K562 (cell line): ENCODE measurements at places on chromosomes 2 and 18. TPM values are rescaled to one million over a fixed set of nuclear protein-coding genes. Genes with fewer than 3 reads are reported as not detected.

- no peak for DNase-seq
Observed at GRCh38 chr18:22624176-22624575, 206.5 kb upstream of the CTAGE1 start.

GRCh38 chr2:181411105-181411849, 45.9 kb upstream of the ITGA4 start:
- DNase-seq = no peak

- DNase-seq = no peak
Observed at GRCh38 chr2:54490863-54491262, 34.7 kb downstream of the SPTBN1 start.

GRCh38 chr2:200243441-200243840, 63.1 kb upstream of the SPATS2L start:
- DNase-seq = no peak

The ARL4C gene
- polyA plus RNA-seq = 0.03 TPM in 1 of 2 replicates, not detected in the other

DNA sequence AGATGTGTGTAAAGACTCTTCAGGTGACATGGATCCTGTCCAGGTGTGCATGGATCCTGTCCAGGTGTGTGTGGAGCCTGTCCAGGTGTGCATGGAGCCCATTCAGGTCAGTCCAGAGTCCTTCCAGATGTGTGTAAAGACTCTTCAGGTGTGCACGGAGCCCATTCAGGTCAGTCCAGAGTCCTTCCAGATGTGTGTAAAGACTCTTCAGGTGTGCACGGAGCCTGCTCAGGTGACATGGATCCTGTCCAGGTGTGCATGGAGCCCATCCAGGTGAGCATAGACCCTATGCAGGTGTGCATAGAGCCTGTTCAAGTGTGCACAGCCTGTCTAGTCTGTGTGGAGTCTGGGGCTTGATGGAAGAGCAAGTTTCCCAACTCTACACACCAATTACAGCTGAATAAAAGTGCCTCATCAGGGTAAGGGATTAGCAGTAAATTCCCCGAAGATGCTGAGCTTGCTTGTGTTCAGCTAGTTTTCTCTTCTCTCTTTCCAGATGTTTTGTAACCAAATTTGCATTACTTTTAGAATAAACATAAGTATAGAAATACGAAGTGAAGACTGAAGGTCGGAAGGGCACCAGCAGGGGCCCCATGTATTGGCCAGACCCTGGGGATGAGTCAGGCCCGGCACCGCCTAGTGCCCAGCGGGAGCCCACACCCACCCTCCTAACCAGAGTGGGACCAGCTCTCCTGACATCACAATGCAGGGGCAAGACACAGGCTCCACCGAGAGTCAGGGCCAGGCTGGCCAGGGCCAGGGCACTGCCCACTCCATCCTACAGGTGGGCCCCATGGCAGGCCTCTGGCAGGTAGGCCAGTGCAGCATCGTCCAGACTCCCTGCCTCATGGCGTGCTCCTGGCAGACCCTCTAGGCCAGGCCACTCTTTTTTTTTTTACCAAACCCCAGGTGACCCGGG, 38.6 kb upstream of the GPC1 start:
- no peak for DNase-seq

The PKDCC gene
- 1.8 and 2.2 TPM in 2 replicates for polyA plus RNA-seq

The TMEM247 gene
- polyA plus RNA-seq = 4.4 and 6.8 TPM in 2 replicates

DNA sequence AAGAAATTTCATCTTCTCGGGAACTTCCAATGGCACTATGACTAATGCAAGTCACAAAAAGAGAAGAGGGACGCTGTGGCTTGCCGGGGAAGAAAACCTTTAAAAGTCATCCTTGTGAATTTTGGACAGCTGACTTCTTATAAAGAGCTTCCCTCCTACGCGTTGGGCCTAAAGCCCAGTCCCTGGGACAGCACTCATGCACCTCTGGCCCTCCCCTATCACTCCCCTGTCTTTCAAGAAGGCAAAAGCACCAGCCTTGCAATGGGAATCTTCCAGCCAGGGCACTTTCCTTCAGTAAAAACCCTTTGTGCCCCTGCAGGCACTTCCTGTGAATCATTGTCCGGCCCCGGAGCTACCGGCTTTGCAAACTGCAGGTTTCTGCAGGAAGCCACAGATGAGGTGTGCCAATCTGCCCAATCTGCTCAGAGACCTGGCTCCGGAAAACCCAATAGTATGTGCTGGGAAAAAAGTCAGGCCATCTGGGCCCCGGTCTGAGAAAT, 7.1 kb downstream of the MREG start:
- peak; percentile 53 for DNase-seq

DNA sequence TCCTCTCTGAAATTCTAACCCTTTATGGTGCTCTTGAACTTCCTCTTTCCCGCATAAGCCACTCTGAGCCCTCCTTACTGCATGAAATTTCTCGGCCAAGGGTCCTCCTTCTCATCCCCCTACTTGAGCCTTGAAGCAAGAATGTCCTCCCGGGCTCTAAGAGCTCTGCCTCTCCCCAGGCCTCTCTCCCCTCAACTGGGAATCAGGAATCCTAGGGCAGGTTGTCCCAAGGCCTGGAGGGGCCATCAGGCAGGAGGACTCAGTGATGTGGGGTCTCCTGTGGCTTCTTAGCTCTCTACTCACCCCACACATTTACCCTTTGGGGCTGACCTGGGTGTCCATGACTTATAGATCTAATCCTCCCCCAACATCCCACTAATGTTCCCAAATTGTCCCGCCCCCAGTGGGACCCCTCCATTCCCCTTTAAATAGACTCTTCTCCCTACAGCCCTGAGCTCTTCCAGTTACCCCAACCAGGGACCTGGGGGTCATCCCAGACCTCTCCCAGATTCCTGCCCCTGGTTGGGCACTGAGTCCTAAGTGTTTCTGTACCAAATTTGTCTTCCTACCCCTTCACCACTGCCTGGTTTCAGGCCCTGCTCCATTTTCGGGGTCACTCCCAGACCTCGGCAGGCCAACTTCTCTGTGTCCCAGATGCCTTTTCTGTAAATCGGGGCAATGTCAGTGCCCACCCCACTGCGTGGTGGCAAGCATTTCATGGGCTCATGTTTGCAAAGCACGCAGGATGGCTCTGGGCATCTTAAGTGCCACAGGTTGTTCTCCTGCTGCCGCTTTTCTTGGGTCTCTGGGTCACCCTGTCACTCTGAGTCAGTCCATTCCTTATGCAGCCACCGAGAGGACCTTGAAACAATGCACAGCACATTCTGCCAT, 171.2 kb downstream of the ASB1 start:
- DNase-seq = no peak

The KLHL14 gene
- not detected in 2 replicates for polyA plus RNA-seq

DNA sequence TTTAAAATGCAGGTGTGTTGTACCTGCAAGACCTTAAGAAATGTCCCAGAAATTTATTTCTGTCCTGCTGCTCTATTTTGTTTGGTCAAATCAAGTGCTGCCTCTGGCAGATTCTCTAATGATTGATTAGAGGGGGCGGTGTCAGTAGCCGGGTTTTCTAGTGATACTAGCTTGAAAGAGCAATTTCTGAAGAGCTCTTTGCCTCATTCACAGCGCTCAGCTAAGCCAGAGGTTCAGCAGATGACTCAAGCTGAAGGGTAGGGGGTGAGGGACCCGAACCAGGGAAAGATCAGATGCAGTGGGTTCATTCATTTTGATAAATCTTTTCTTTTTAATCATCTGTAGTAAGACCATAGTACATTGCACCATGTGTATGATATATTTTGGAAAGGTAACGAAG, 15.0 kb downstream of the ZBTB7C start:
- DNase-seq = no peak

The SRD5A2 gene
- not detected in 2 replicates for polyA plus RNA-seq

DNA sequence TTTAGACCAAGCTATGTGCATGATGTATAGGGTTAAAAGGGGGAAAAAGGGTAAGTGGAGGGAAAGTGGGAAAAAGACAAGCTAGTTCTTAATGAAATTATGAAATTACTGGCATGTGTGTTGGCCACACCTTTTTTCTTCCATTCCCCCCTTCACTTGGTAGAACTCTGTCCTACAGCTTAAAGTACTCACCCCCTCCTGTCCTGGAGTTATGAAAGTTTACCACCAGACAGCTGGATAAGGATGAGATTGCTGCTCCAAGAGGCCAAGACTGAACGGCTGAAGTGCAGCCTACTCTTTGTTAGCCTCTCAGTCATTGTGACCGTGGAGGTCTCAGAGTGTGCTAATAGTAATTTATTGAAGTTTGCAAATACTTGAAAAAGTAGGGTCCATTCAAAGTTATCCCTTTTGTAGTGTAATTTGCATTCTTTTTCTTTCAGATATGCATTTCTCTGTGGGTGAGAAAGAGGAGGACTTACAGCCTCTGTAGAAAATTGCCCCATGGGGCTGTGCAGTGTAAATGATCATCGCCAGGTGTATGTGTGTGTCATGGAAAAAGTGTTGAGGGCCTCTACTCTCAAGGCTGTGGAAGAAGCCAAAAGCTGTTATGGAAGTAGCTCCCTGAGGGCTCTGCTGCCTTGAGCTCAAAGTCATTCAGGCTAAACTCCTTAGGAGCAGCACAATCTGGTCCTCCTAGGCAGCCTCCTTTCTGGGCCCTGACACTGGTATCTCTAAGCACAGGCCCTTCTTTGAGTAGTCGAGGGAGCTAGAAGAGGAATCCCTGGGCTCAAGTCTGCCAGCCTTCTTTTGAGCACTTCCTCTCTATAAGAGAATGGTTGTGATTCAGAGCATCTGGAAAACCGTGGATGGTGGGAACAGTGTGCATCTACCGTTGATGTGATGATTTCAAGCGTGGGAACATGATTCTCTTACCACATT, 46.2 kb downstream of the LHCGR start:
- DNase-seq = no peak

- DNase-seq = no peak
Observed at GRCh38 chr2:236932831-236933361, 152.8 kb upstream of the COPS8 start.

The ITGAV gene
- polyA plus RNA-seq = 7.4 and 8.8 TPM in 2 replicates

- DNase-seq = no peak
Observed at GRCh38 chr2:240881913-240882312, 13.3 kb downstream of the AGXT start.

DNA sequence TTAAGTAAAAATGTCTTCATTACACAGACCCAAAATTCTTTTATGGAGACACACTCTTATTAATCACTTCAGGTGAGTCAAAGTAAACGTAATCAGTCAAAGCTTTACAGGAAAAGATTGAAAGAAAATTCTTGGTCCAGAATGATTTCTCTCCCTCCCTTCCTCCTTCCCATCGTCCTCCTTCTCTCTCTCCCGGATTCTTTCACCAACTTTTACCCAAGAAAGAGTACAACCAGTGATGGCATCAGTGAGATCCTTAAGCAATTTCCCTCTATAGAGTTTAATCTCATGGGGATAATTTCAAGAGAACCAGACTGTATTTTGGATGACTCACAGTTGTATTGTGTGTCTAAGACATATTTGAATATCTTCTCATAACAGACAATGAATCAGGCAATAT, 258.1 kb downstream of the ALK start:
- DNase-seq = no peak
